PC-9 (cell line): ENCODE measurements at places on chromosomes 3 and 15. TPM values are rescaled to one million over a fixed set of nuclear protein-coding genes. Genes with fewer than 3 reads are reported as not detected.

Gene PIERCE2
- 1.2 and 2.1 TPM in 2 replicates for total RNA-seq

Gene GOLGA6L7
- total RNA-seq, result not detected in 2 replicates

Gene VILL
- total RNA-seq, result 14.1 and 14.7 TPM in 2 replicates

Gene UPK1B
- total RNA-seq, result not detected in 2 replicates

Gene FOXL2
- total RNA-seq, result not detected in 2 replicates

Gene OXSM
- total RNA-seq, result 11.6 and 13.8 TPM in 2 replicates

Gene SI
- not detected in 2 replicates for total RNA-seq

Gene CASR
- total RNA-seq, result not detected in 2 replicates

Gene IREB2
- 48.8 and 49.0 TPM in 2 replicates for total RNA-seq

Gene AMT
- total RNA-seq, result 12.9 and 17.6 TPM in 2 replicates

Gene NEIL1
- total RNA-seq, result 21.3 and 27.1 TPM in 2 replicates

Gene PCOLCE2
- 1.5 and 2.5 TPM in 2 replicates for total RNA-seq

Gene MTMR10
- 4.4 and 6.2 TPM in 2 replicates for total RNA-seq

Gene FRMD4B
- 7.6 and 10.2 TPM in 2 replicates for total RNA-seq
